Putamen (tissue), 1 donor: ENCODE measurements at places on chromosomes 3 and 15.

GRCh38 chr3:173467501-173467900 lies 70.0 kb downstream of the NLGN1 start:
- DNase-seq: no peak

GRCh38 chr3:16137977-16138376 lies 36.5 kb upstream of the GALNT15 start:
- DNase-seq: no peak

DNA sequence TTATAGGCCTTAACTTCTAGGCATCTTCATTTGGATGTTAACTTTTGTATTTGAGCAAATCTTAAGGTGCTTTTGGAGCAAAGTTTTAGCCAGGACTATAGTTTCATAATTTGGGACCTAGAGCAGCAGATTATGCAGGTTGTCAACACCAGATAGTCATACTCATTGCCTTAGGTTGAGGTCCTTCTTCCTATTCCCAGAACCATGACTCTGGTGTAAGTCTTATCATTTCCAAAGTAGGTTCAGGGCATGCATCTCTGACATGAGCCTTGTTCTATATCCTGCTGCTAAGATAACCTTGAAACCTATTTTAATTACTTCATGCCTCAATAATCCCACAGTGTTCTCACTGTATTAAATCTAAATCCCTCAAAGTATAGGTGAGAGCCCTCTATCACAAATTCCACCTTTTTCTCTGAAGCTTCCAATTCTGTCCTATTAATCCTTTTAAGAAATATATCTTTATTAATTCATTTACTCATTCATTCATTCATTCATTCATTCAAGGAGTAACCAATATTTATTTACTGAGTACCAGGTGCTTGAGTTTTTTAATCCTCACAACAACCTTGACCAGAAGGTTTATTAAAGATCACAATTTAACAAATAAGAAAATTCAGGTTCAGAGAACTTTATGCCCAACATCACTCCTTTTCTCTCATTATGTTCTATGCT lies 2.7 kb upstream of the FNDC3B start:
- DNase-seq: no peak

DNA sequence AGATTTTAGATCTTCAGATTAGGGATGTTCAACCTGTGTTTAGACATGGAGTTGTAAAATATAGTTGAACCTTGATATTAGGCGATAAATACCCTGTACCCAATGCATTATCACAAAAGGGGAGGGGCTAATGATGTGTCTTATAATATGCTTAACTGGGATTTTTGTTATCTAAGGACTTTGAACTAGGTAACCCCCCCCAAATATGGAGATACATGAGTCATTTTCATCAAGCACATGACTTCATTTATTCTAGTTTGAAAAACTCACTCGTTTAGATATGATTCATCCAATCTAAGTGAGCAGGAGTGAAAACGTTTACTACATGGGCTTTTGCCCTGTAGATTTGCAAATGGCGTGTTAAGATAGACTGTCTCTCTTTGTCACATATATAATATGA lies 212.4 kb downstream of the IL5RA start:
- DNase-seq: no peak

DNA sequence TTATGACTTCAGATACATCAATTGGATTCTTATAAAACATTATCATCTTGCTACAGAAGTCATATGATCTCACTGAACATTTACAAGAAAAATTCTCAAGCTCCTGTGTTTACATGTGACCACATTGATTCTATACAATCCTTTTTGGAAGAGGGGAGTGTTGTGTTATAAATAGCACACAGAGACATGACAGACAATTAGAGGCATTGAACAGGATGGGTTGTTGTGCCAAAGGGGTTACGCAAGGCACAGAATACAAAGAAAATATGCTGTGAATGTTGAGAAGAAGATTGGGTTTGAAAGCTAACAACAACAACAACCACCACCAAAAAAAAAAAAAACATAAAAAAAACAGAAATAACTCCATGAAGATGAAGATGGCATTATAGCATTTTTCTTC lies 32.5 kb upstream of the TBL1XR1 start:
- no peak for DNase-seq

GRCh38 chr3:123105201-123106189 lies 38.7 kb downstream of the PDIA5 start:
- no peak for DNase-seq

DNA sequence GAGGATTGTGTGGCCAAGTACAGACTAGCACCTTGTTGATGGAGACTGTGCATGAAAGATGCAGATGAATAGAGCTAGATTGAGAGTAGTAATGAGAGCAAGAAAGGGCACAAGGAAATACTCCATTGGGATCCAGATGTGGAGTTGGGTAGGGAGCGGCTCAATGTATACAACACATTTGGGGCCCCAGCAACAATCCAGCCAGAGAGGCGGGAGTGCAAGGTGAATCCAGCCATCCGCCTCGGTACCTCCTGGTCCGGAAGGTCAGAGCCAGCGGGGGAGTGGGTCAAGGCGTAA lies 9.0 kb downstream of the ISL2 start:
- DNase-seq: no peak

DNA sequence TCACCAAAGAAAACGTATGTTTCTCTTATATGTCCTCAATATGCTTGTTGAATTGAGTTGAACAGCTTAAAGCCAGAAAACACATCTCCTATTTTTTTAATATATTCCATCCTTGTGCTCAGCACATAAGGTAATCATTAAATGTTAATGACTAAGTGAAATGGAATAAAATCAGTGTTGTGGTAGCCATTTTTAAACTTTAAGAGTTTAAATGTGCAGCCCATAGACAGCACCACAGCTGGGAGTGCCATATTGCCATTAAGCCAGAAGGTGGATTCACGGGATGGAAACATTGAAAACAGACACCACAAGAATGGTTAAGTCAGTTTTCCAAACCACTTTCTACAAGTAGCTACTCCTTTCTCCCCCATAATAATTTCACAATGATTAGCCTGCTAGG lies 76.8 kb upstream of the C15orf61 start:
- DNase-seq: no peak

- no peak for DNase-seq
Measured at GRCh38 chr15:57575363-57575762, 16.3 kb upstream of the MYZAP start.

GRCh38 chr3:141116721-141117120 lies 65.6 kb downstream of the SPSB4 start:
- DNase-seq: no peak

- DNase-seq: no peak
Measured at GRCh38 chr3:73214846-73215245, 153.4 kb downstream of the EBLN2 start.

GRCh38 chr3:143132246-143132980 lies 12.8 kb downstream of the CHST2 start:
- DNase-seq: no peak

- peak; percentile 31 for DNase-seq
Measured at GRCh38 chr3:3538451-3538850, 260.8 kb upstream of the LRRN1 start.
